ENCODE measurements at places on chromosomes 13 and 19.

DNA sequence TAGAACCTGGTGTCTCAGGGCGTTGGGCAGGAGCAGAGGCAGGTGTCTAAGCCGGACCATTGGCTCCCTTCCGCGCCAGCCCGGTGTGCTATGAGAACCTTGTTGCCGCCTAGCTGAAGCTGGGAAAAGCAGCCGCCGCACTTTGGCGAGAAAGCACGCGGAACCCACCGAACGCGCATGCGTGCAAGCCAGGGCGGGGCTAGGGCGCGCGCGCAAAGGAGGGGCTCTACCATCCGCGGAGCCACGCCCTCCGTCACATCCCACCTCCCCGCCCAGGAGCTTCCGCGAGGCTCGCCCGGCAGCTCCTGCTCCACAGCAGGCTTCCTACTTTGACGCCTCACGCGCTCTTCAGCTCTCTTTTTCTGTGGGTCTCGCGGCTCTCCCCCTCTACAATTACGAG lies 51.3 kb downstream of the WDR87 start:
- DNase-seq: no peak

- DNase-seq: peak; percentile 60
Measured at GRCh38 chr19:13784731-13785452, 10.4 kb upstream of the ZSWIM4 start.

DNA sequence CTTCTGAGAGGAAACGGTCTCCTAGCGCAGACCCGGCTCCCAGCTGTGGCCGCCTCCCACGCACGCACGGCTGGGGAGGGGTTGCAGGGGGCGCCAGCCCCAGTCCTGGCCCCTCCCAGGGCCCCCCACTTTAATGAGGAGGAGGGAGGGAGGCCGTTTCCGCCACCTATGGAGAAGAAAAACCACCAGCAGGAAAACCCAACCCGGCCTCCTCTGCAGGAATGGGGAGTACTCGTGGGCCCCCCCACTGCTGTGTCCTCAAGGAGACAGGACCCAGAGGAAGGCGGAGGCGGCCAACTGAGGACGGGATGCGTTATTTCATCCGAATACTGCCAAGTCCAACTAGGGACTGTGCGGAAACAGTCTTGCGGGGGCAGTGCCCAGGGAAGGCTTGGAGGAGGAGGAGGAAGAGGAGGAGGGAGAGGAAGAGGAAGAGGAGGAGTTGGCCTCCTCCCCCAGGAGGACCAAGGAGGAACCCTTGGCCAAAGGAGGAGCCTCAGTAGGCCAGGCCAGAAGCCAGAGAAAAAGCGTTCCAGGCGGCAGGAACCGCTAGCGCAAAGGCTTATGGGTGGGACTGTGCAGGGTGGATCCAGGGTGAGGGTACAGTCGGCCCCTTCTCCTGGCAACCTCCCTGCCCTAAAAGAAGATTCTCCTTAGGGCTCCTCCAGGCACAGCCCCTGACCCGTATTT lies 3.9 kb upstream of the SSBP4 start:
- DNase-seq: no peak

DNA sequence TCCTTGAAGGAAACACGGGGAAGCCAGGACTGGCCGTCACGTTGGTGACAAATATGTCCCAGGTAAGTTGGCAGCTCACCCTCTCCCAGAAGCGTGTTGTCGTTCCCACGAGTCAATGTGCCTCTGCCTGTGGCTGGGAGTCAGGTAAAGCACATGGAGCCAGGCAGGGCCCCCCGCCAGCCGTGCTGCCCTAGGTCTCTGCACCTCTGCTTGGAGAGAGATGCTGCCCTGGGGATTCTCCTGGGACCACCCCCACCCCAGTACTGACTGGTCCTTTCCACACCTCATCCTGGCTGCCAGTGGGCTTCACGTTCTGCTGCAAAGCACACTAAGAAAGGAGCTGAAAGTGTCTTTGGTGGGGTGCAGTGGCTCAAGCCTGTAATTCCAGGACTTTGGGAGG lies 9.9 kb downstream of the ZNF114 start:
- DNase-seq: no peak

- no peak for DNase-seq
Measured at GRCh38 chr13:28889086-28889732, 69.1 kb downstream of the MTUS2 start.

Measured in NK-92 treated with Interleukin-12 subunit alpha and Interleukin-12 subunit beta, amount 100 ng/mL, for 24 hours (cell line).